Transverse colon (tissue), 4 donors: ENCODE measurements at places on chromosomes 2 and 18.

DNA sequence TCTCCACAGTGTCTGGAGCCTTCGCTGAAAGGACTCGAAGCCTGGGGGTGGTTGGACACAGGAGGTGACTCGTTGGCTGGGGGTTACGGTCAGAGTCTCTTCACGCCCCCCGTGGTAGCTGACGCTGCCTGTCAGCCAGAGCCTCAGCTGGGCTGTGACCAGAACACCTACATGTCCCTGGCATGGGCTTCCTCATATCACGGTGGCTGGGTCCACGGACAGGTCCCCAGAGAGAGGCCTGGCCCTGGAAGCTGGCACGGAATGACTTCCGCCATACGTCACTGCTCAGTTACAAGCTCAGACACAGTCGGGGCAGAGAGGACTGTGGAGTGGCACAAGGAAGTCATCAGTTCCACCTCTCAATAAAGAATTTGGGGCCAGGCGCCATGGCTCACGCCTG, 28.5 kb downstream of the ITGB1BP1 start:
- no peak for DNase-seq

- no peak for DNase-seq
These were observed 15.4 kb upstream of the FAP start for GRCh38 chr2:162258686-162259085.

DNA sequence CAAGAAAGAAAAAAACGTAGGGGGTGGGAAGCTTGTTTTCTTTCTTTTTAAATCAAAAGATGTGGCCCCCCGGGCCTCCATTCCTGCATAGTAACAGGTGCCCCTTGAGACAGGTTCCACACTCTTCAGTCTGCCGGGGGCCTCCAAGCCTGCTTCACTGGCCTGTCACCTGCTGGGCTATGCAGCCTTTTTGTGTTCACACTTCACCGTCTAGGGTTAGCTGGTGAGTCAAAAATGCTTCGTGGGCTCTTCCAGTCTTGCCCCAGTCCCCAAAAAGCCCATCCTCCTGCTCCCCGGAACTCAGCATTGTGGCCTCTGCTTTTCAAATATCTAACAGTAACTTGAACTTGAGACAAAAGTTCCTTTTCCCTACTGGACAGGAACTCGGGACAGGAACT, 67.9 kb downstream of the POLR1A start:
- DNase-seq, result no peak

GRCh38 chr2:176074919-176075425, 8.8 kb downstream of the EVX2 start:
- no peak for DNase-seq

DNA sequence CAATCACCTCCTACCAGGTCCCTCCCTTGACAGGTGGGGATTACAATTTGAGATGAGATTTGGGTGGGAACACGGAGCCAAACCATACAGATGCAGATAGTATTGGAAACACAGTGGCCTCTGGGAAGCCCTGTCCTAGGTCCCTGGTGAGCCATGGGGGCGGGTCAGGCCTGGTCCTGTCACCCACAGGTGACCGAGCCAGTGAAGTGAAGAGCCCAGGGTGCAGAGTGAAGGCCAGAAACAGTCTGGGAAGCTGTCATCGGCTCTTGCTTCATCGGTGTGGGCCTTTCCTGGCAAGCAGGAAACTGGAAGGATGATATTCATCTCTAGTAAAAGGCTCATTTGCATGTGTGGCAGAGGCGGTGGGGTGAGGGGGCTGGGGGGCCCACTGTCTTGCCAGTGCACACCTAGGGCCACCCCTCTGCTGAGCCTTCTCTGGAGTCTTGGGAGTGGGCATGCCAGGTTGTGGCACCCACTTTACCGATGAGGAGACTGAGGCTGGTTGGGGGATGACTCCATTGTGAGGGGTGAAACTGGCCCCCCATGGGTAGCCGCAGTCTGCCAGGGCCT, 290.6 kb downstream of the NDUFA10 start:
- no peak for DNase-seq

- no peak for DNase-seq
These were observed 124.1 kb upstream of the SERTAD2 start for GRCh38 chr2:64777841-64778240.

GRCh38 chr18:13221869-13222855, 3.6 kb downstream of the LDLRAD4 start:
- DNase-seq, result peak; percentile 74

- no peak for DNase-seq
These were observed 282.9 kb upstream of the PKDCC start for GRCh38 chr2:41764919-41765318.

- no peak for DNase-seq
These were observed 698.7 kb downstream of the TDRD15 start for GRCh38 chr2:21822505-21822904.
